Heart right ventricle (tissue), 16 donors: ENCODE measurements at places on chromosomes 2 and 18. TPM values are rescaled to one million over a fixed set of nuclear protein-coding genes. Genes with fewer than 3 reads are reported as not detected.

The L3MBTL4 gene
- 0.79 TPM for total RNA-seq

The RGPD8 gene
- 5.3 TPM for total RNA-seq

DNA sequence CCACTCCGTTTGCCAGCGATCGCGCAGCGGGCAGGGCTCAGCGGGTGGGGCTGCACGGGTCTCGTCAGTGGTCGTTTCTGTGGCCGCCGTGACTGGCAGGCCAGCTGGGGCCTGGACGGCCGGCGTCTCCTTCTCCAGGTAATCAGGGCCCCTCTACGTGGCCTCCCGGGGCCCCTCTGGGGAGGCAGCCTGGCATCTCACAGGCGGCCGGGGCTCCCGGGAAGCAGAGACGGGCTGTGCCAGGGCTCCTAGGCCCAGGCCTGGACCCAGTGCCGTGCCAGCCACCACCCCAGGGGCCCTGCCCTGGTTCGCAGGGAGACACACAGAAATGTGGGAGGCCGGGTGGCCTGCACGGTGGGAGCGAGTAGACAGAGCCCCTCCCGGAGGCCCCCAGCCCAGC is 59.5 kb downstream of the NFATC1 start:
- no peak for DNase-seq

GRCh38 chr2:148567716-148568115 is 76.8 kb upstream of the EPC2 start:
- no peak for DNase-seq

GRCh38 chr2:144459937-144460336 is 60.0 kb downstream of the ZEB2 start:
- no peak for DNase-seq
